ENCODE measurements at places on chromosomes 13 and 19.
A peak's percentile ranks its signal among the peaks of the same experiment; 100 is the strongest.

DNA sequence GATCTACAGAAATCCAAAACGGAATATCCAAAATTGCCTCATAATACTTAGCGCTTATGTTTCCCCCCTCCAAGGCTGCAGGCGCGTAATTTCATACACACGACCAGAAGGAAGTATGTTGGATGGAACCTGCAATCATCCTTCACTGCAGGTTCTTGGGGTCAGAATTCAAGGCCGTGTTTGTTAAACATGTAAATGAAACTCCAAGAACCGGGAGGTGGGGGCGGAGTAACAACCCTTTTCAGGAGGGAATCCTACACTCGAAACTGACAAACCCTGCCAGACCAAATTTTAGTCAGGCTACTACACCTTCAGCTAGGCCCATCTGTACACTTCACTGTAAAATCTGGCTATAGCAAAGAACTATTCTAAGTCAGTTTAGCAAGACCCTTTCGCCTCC is 1.3 kb downstream of the ZNF607 start:
- DNase-seq, result no peak

DNA sequence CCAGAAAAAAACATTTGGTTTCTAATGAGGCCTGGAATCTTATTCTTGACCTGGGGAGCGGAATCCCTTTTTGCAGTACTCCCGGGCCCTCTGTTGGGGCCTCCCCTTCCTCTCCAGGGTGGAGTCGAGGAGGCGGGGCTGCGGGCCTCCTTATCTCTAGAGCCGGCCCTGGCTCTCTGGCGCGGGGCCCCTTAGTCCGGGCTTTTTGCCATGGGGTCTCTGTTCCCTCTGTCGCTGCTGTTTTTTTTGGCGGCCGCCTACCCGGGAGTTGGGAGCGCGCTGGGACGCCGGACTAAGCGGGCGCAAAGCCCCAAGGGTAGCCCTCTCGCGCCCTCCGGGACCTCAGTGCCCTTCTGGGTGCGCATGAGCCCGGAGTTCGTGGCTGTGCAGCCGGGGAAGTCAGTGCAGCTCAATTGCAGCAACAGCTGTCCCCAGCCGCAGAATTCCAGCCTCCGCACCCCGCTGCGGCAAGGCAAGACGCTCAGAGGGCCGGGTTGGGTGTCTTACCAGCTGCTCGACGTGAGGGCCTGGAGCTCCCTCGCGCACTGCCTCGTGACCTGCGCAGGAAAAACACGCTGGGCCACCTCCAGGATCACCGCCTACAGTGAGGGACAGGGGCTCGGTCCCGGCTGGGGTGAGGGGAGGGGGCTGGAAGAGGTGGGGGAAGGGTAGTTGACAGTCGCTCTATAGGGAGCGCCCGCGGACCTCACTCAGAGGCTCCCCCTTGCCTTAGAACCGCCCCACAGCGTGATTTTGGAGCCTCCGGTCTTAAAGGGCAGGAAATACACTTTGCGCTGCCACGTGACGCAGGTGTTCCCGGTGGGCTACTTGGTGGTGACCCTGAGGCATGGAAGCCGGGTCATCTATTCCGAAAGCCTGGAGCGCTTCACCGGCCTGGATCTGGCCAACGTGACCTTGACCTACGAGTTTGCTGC is at the start of gene ICAM4:
Gene ICAM4 (plus strand): TSS at position 153 of the 935 bp plus-strand sequence. CDS start 58 bp downstream, at position 211.
- DNase-seq, result no peak

GRCh38 chr13:49759503-49759902 is 33.0 kb downstream of the KPNA3 start:
- DNase-seq, result no peak

GRCh38 chr19:5376928-5377327 is 36.3 kb upstream of the PTPRS start:
- DNase-seq, result no peak

GRCh38 chr13:37995092-37995491 is 125.5 kb upstream of the TRPC4 start:
- DNase-seq, result peak; percentile 2

GRCh38 chr13:68056816-68057710 is 826.9 kb upstream of the PCDH9 start:
- DNase-seq, result peak; percentile 24

DNA sequence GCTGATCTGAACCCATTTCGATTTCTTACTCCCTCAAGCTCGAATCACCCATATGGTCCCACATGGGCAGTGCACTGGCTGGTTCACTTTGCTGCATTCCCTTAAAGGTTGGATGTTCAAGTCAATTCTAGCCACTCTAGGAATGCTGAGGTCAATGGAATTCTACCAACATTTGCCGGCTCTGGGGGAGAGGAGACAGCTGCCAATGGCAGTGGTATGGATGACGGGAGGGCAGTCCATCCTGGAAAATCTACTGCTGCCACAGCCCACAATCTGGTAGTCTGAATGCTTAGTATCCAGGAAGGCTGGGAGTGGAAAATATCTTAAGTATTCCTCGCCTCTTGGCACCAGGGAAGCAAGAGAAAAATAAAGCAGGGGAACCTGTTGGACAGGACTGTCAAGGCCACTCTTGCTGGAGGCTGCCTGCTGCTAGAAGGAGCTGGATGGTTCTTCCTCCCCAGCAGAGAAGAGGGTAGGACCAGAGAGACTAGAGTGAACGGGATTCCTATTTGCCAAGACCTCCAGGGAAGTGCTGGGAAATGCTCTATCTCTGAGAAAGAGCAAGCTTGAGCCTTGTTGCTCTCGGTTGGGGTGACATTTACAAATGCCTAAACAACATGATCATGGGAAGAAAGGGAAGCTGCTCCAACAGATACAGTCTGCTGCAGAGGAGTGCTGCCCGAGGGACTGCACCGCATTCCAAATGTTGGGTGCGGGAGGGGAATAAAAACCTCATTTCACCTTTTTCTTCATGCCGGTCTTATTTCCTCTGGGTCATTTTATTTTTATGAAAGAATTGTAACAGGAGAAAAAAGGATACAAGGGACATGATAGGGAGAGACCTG is 20.7 kb upstream of the HMGB1 start:
- no peak for DNase-seq

GRCh38 chr13:79695754-79696153 is 214.8 kb downstream of the NDFIP2 start:
- DNase-seq, result no peak

DNA sequence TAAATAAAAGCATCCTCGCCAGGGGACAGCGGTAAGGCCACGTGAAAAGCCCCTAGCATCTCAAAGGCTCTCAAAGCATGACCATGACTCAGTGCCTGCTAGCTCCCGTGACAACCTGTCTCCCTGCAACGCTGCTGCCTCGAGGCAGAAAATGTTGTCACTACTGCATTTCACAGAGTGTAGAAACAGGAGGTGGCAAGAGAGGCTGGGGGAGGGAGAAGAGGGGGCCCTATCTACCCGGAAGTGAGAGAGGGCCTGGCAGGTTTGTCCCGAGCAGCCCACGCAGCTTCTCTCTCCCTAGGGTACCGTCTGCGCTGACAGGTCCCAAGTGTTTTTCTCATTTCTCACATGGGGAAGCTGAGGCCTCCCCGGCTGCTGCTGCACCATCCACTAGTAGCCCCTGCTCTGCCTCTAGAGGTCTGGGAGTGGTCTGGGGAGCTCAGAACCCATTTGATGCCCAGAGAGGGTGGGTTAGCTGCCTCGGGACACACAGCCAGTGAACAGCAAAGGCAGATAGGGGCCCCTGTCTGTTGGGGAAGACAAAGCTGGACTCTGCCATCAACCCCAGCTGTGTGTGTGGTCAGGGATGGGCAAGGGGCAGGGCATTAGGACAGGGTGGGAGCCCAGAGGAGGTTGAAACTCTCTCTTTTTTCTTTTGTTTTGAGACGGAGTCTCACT is 3.7 kb downstream of the TINCR start:
- no peak for DNase-seq

- DNase-seq, result peak; percentile 36
Observed at GRCh38 chr19:34260771-34261173, 6.4 kb downstream of the GARRE1 start.

GRCh38 chr13:75908141-75908540 is 272.0 kb downstream of the LMO7 start:
- peak; percentile 15 for DNase-seq

DNA sequence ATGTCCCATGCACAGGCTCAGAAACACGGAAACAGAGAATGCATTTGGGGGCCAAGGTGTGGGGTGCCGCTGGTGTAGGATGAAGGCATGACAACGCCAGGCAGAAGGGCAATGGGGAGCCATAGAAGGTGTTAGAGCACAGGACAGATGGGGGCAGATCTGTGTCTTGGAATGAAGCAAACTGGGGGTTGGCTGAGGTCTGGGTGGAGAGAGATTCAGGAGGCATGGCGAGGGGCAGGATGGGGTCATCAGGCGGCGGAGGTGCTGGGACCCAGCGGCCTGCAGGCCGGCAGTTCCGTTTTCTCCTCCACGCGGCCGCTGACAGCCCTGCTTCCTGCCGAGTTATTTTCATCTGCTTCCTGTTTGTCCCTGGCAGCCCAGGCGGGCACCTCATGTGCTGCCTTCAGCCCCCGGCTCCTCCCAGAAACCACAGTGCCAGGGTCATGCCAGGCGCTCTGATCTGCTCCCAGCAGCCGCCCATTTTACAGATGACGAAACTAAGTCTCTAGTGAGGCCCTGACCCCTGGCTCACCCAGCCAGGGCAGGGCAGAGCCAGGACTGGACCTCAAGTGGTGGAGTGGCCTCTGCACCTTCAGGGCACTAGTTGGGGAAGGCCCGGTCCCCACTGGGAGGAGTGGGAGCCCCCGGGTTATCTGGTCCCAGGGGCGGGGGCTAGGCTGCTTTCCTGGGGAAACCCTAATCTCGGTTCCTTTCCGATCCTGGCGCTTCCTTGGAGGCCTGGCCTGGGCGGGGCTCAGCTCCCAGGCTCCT is 2.2 kb downstream of the ARHGAP45 start:
- DNase-seq, result no peak

DNA sequence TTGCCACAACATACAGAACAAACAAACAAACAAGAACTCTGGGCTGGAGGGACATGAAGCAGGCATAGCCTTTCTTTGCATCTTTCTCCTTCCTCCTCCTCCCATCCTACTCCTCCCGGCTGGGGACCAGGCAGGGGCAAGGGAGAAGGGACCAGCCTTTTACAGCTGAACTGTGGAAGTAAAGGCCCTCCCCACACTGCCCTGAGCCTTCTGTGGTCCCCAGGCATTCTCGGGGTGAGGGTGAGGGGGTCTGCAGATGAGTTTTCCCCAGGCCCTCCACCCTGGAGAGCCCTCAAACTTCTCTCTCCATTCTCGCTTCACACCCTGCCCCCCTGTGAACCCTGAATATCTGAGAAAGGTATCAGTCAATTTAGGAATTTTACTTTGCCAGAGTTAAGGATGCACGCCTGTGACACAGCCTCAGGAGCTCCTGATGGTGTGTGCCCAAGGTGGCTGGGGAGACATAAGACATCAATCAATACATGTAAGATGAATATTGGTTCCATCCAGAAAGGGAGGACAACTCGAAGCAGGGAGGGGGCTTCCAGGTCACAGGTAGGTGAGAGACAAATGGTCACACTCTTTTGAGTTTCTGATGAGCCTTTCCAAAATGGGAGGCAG is 170.9 kb downstream of the COL4A1 start:
- no peak for DNase-seq

GRCh38 chr19:33241530-33242101 is 16.0 kb upstream of the SLC7A10 start:
- DNase-seq, result no peak

- no peak for DNase-seq
Observed at GRCh38 chr13:37364007-37364406, 234.6 kb downstream of the POSTN start.

- DNase-seq, result no peak
Observed at GRCh38 chr13:81480634-81481033, 1139.7 kb upstream of the SPRY2 start.

DNA sequence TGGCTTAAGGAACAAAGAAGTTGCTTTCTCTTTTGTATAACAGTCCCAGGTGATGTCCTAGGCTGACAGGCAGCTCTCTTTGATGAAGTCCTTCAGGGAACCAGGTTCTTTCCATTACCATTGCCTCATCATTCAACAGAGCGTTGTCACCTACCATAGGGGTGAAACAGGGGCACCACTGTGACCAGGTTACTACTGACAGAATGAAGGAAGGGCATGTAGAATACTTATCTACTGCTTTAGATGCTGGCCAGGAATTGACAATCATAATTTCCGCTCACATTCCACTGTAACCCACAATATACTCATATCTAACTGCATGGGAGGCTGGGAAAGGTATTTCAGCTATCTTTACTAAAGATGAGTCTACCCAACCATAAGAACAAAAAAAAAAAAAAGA is 148.0 kb upstream of the FNDC3A start:
- DNase-seq, result no peak

DNA sequence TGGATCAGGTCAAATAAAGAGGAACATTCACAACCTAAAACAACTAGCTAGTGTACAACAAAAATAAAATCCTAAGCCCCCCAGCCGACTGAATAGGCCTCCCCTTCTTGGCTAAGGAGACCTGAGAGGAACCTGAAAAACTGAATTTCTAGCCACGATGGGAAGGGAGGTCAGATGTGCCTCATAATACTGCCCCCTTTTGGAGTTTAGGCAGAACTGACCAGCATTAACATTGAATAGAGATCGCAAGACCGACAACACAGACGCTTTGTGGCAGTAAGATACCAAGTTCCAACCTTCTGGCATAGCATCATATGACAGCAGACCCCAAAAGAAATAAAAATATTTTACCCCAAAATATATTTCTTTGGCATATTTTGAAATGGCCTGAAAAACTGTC is 15.9 kb downstream of the CBY2 start:
- peak; percentile 32 for DNase-seq

DNA sequence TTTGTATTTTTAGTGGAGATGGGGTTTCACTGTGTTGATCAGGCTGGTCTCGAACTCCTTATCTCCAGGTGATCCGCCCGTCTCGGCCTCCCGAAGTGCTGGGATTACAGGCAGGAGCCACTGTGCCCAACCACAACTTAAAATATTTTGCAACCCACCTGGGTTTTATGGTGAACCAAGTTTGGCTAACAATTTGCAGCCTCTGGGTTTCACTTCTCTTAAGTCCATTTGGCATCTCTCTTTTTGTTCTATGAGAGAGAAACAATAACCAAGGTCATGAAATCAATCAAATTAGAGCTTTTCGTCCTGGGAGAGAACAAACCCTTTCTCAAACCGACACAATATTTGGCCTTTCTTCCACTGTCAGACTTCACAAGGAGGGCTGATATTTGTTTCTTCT is 5.6 kb upstream of the SMAD9 start:
- no peak for DNase-seq

- no peak for DNase-seq
Observed at GRCh38 chr13:35856084-35856483, 275.1 kb downstream of the DCLK1 start.

DNA sequence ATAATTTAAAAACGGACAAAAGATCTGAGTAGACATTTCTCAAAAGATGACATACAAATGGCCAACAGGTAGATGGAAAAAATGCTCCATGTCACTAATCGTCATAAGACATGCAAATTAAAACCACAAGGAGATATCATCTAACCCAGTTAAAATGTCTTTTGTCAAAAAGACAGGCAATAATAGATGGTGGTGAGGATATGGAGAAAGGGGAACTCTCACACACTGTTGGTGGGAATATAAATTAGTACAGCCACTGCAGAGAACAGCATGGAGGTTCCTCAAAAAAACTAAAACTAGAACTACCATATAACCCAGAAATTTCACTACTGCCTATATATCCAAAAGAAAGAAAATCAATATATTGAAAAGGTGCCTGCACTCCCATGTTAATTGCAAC is 37.9 kb downstream of the OR10H4 start:
- DNase-seq, result no peak

GRCh38 chr13:44414716-44415115 is 41.1 kb downstream of the SERP2 start:
- DNase-seq, result no peak

- no peak for DNase-seq
Observed at GRCh38 chr13:32107474-32107873, 75.9 kb downstream of the FRY start.

Measured in fibroblast of lung (primary cell).